ENCODE measurements at places on chromosomes 6 and 20.

DNA sequence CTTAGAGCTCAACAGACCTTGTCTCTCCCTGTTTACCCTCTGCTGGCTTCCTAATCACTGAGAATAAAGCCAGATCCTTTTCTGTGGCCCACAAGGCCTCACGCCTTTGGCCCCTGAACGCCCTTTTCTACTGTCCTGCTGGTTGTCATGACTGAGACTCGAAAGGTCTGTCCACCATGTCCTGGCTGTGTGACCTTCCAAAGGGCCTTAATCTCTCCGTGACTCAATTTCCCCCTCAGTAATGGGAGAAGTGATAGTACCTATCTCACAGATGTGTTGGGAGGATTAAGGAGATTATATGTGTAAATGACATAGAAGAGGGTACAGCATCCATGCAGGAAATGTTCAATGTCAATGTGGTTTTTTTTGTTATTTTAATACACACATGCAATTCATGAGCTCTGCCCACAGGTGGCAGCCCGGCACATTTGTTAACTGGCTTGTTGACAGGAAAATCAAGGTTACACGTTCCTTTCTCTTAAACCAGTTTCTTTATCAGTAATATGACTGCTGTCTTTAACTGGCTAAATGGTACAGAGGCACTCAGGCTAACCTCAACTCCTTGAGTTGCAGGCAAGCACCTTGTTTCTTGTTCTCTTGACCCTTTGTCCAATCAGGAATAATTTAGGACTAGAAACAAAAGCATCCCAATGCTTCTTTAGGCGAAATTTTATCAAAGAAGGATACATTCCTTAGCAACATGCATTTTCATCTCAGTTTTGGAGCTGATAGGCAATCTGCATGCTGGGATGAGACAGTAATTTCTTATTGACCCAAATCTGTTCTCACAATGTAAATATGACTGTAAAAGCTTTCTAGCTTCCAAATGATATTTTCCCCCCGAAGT lies 16.6 kb downstream of the SLC22A1 start:
- DNase-seq, result peak; percentile 41

DNA sequence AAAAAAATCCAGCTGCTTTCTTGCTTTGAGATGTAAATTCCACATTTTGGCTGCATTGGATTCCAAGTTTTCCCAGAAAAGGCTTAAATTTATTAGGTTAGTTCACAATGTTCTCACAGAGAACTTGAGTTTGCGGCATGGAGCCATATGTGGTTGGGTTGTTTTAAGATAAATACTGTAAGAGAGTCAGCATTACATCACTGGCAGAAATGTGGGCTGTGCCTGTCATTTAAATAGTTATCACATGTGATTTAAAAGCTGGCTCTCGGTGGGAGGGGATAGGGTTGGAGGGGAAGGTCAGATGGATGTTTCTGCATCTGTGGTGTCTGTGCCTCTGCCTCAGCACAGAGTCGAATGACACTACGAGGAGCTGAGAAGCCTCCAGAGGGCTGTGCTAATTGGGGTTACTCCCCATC lies 73.8 kb upstream of the SCP2D1 start:
- DNase-seq, result no peak

DNA sequence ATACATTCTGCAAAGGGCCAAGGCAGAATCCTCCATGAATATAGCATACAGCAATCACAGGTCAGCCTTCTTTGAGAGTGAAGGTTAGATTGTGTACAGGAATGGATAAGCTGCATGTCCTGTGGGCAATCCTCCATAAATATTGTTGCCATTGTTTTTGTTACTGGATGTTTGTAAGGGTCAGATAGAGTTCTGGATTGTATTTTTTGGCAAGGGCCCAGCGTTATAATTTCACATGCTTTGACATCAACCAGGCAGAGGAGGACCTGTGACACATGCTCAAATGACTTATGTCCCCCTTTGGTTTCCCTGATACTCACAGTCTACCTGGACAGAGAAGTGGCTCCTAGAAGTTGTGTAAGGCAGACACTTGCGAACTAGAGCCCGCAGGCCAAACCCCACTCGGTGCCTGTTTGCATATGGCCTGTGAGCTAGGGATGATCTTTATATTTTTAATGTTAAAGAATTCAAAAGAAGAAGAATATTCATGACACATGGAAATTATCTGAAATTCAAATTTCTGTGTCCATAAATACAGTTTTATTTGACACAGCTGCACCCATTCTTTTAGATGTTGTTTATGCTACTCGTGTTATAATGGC lies 5.4 kb downstream of the LY86 start:
- no peak for DNase-seq

DNA sequence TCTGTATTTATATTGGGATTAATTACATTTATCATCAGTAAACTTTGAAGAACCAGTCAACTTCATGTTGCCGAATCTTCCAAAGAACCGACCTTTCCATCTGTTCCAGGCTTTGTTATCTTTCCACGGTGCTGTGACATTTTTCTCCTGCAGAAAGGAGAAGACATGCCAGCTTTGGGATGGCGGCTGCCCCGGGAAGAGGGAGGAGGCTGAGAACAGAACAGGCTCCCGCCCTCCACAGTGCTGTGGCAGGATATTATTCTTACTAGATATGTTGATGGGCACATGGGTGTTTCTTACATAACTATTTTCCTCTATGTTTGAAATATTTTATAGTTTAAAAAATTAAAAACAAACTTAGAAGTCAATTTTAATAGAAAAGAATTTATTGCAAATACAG lies 44.9 kb downstream of the GINS1 start:
- no peak for DNase-seq

DNA sequence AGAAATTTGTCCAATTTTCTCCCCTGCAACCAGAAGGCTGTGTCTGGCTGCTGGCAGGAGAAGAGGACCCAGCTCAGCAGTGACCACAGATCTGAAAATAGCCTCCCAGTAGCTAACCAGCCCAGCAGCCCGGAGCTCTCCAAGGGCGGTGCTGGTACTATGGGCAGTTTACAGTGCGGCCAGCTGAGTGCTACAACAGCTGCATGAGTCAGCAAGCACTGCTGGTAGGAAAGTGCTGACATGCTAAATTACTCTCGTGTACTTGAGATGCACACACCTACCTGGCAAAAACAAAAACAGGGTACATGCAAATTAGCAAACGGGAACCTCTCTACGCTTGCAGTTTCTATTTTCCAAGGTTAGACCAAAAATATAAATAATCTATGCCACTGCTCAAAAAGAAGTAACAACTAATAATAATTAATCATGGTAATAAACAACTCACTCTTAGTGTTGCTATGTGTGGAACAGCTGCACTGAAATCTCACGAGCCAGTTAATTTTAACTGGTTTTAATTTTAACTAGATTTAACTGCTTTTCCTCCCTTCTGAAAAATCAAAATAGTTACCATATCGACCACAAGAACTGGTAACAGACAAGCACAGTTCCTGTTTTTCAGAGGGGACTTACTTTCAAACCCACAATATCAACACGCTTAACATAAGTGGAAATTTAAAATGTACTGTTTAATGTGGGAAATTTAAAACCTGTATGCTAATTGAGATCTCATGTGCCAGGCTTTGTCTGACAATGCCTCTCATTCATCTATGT lies 10.8 kb downstream of the BACH2 start:
- DNase-seq, result peak; percentile 24

DNA sequence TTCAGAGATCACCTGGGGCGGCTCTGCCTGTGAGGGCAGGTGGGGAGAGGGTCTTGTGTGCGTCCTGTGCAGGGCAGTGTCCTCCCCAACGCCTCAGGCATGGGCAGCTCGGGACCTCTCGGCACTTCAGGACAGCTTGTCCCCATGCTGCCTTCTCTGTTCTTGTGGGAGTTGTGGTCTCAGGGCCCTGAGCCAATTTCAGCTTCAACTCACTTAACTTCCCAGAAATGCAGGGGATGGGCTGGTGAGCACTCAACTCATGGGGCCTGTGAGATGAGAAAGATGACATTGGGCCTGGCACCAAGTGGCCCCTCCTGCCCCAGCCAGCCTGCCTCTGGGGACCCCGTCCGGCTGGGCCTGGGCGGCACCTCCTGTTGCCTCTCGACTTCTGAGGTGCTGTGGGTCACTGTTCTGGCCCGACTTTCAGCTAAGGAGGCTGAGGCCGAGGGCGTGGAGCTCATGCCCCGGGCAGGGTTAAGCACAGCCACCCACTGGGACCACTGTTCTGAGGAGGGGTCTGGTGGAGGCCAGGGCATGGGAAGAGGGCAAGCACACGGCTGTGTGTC lies 6.7 kb downstream of the RGS19 start:
- no peak for DNase-seq

- no peak for DNase-seq
These were observed 162.8 kb downstream of the SYNE1 start for GRCh38 chr6:152474354-152474753.

- no peak for DNase-seq
These were observed 12.3 kb upstream of the CTNNBL1 start for GRCh38 chr20:37681384-37682112.

DNA sequence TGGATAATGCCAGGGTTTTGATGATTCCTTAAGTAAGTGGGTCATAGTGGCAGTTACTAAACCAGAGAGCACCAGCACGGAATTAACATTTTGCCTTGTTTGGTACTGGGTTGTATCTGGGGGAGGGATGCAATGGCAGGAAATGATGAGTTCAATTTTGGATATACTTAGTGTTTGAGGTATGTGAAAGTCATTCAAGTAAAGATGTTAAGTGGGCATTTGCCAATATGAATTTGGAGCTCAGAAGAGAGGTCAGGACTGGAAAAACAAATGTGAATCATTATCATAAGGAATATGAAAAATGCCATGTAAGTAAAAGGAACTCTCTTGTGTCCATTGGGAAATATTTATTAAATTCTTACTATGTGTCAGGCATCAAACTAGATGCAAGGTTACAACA lies 6.2 kb downstream of the PXT1 start:
- no peak for DNase-seq

- DNase-seq, result no peak
These were observed 88.3 kb downstream of the BMP2 start for GRCh38 chr20:6855796-6856195.

DNA sequence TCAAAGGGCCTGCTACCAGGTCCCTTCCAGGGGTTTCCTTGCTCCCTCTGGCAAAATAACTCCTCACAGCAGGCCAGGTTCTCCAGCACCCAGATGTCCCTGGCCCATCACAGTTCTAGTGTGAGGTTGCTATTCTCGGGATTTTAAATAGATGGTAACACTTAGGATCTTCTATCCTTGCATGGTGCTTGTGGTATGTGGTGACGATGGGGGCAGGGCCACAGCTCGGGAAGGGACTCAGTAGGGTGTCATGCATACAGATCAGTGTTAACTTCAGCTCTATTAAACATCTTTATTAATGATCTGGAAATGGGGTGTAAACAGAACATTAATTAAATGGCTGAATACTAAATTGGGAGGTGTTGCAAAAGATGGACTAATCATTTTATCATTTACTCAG lies 323.8 kb downstream of the QKI start:
- no peak for DNase-seq

DNA sequence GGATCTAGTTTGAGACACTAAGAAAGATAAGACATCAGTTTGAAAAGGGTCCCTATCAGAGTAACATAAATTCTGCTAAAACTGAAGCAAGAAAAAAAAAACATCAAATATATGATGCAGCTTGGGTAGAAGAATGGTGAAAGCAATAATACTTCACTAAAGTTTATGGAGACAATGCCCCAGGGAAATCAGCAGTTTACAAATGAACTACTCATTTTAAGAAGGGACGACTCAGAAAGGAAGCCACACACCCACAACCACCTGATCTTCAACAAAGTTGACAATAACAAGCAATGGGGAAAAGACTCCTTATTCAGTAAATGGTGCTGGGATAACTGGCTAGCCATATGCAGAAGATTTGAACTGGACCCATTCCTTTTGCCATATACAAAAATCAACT lies 143.5 kb downstream of the TPBG start:
- no peak for DNase-seq

DNA sequence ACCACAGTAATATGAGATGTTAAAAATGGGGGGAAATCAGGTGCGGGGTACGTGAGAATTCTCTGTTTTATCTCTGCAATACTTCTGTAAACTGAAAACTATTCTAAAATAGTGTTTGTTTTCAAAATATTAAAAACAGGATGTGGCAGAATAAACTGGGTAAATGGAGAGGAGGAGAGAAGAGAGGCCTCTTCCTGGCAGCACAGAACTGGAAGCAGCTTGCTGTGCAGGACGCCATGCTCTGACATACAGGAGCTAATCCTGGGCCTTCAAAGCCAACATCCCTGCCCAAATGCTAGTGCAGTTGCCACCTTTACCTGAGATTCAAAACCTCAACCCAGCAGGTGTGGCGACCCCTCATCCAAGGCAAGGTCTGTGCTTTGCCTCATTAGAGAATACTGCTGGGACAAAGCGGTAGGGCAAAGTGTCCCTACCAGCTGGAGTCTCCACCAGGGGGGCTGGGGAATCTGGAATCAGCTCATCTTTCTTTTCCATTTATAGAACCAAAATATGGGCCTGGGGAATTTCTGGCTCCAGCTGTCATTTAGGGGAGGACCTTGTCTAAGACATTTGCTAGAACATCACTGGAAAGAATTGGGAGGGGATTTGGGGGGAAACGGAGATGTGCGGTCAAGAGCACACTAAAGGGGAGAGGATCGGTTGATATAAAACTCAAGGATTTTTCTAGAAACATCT lies 67.3 kb downstream of the SCML4 start:
- no peak for DNase-seq

GRCh38 chr6:56282391-56282790 lies 35.0 kb upstream of the COL21A1 start:
- DNase-seq, result no peak

GRCh38 chr6:37004044-37004980 lies 1.1 kb upstream of the FGD2 start:
- DNase-seq, result no peak

GRCh38 chr6:30913721-30914075 lies 340 bp upstream of the VARS2 start:
- DNase-seq, result no peak

DNA sequence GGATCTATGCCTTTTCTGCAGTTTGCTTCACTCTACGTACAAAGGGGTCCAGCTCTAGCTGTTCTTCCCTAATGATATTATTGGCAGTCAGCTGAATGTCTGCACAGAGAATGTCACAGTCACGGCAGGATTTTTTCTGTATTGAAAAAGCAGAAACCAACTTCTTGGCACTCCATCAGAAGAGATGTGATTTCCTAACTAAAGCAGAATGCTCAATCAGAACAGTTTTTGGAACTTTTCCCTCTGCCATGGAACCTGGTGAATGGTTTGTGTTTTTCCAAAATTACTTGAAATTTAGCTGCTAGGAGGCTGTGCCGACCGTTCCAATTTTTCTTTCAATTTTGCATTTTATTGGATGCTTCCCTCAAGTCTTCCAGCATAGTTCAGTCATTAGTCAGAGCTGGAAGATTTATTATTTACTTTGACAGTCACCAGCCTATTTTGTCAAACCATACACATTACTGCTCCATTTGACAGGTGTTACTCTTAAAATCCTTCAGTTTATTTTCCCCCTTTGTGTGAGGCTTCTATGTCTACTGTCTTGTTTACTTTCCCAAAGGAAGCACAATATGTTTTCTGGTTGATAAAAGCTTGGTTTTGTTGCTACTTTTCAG lies 259.6 kb upstream of the EPHA7 start:
- DNase-seq, result no peak

DNA sequence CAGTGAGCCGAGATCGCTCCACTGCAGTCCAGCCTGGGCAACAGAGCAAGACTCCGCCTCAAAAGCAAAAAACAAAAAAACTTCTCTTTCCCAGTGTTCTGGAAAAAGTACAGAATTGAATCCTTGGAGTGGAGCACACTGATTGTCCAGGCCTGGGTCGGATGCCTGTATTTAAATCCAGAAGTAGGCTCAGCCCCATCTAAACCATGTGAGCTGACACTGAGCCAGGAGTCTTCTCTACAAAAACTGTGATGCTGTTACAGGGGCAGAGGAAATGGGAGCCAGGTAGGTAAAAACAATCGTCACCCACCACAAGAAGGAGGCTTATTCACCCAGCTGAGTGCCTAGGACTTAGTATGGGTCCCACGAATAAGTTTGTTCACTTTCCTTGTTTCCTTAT lies 43.0 kb upstream of the PTPN1 start:
- DNase-seq, result no peak
